Non-pigmented ciliary epithelial cell (primary cell): ENCODE measurements at places on chromosomes 1 and 21.

- DNase-seq, result no peak
Measured at GRCh38 chr1:3444736-3445135, 9.7 kb upstream of the ARHGEF16 start.

DNA sequence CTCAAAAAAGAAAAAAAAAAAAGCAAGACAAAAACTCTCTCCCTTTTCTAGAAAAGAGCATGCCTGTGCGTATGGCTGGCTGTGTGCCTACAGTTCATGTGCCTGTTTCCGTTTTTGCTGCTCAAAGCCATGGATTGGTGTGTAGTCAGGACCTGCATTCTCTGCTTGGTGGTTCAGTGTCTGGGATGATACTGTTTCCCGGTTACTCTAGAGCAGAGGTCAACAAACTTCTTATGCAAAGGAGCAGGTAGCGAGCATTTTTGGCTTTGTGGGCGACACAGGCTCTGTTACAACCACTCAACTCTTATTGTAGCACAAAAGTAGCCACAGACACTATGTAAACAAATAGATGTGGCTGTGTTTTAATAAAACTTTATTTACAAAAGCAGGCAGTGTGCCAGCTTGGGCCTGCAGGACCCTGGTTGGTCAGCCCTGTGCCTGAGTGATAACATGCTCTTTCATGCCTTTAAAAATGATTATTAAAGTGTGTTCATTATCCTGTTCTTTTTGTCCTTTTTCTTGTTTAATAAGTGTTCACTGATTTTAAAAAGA lies 524.2 kb downstream of the KIF26B start:
- DNase-seq, result no peak

- DNase-seq, result no peak
Measured at GRCh38 chr1:116110567-116111523, at the start of gene MAB21L3. Gene MAB21L3, plus strand, starts transcription at chr1:116111399. Its CDS starts 1,217 bp downstream, at chr1:116112616.

DNA sequence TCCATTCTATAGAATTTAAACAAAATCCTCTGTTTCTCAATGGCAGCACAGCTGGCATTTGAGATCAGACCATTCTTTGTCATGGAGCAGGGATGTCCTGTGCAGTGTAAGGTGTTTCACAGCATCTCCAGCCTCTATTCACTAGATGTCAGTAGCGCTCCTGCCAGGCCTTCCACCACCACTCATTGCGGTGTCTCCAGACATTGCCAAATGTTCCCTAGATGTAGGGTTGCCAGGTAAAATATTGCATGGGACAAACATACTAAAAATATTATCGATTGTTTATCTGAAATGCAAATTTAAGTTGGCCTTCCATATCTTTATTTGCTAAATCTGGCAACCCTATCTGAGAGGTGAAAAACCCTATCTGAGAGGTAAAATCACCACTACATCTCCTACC lies 11.7 kb downstream of the ITLN2 start:
- DNase-seq, result no peak

DNA sequence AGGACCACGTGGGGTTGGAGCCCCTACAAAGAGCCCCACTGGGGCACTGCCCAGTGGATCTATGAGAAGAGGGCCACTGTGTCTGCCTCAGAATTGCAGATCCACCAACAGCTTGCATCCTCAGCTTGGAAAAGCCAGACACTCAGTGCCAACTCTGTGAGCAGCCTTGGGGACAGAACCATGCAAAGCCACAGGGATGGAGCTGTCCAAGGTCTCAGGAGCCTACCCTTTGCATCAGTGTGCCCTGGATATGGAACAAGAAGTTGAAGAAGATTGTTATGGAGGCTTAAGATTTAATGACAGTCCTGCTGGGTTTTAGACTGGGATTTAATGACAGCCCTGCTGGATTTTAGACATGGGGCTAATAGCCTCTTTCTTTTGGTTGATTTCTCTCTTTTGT lies 1670.9 kb downstream of the PLA2G4A start:
- DNase-seq, result no peak

GRCh38 chr1:25608488-25609178 lies 8.0 kb upstream of the MAN1C1 start:
- DNase-seq, result peak; percentile 19

- DNase-seq, result no peak
Measured at GRCh38 chr1:180083164-180083563, 71.5 kb upstream of the QSOX1 start.

DNA sequence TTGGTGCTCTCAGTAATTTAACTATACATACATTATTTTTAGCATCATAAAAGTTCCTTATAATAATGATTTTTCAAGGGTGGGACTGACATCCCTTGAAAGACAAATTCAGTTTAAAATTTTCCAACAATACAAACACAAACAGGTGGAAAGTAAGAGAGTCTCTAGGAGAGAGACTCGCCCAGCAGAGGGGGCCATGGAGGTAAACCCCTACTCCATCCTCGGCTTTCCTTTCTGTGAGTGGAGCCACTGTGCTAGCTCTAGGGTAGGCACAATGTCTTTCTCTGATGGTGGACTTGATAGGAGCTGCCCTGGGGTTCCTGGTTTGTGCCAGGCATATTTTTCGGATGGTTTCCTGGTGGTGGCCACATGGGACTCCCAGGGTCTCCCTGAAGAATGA lies 8.3 kb downstream of the CSMD2 start:
- DNase-seq, result no peak

DNA sequence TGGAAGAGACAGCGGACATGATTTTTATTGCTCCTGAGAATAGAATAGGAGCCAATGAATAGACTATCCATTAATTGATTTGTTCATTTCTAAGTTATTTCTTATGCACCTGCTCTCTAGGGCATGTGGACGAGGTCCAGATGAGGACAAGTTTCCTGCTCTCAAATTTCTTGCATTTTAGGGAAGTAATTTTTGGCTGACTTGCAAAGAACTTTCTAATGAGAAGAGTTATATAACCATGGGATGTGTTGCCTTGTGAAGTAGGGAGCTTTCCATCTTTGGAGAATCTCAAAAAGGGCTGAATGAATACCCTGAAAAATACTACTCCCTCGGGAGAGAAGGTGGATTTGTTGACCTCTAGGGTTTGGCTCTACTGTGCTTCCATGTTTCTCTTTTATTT lies 243.0 kb downstream of the KIF26B start:
- DNase-seq, result no peak

DNA sequence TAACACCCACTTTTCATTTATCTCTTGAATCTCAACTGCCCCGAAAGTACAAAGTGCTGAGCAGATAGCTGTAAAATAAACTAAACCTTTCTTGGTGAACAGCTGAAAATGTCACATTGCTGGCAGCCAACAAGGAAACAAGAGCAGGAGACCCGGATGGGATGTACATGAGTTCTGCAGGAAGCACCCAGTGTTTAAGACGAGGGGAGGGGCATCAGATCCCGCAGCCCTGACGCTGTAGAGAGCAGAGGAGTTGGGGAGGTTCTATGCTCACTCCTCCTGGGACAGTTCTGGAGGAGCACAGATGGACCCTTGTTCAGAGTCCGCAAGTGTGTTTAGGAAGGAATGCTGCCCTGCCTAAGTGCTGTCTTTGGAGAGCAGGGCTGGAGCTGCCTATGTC lies 32.0 kb upstream of the EPHA8 start:
- DNase-seq, result no peak

DNA sequence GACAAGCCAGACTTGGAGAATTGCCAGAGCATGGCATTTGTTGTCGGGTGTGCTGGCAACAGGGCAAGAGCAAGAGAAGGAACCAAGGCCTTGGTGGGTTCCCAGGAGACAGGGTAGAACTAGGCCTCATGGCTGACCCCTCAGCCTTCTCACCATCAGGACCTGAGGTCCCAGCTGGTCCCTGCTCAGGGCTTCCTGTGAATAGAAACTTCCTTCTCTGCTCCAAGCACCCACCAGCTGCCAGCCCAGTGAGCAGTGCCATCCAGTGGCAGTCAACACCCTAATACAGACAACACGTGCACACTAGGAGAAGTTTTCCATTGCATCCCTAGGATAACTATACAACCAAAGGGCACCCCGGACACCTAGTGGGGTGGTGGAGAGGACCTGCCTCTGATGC lies 22.8 kb downstream of the S100A6 start:
- DNase-seq, result no peak

GRCh38 chr1:29998686-29999085 lies 724.7 kb downstream of the MATN1 start:
- no peak for DNase-seq

DNA sequence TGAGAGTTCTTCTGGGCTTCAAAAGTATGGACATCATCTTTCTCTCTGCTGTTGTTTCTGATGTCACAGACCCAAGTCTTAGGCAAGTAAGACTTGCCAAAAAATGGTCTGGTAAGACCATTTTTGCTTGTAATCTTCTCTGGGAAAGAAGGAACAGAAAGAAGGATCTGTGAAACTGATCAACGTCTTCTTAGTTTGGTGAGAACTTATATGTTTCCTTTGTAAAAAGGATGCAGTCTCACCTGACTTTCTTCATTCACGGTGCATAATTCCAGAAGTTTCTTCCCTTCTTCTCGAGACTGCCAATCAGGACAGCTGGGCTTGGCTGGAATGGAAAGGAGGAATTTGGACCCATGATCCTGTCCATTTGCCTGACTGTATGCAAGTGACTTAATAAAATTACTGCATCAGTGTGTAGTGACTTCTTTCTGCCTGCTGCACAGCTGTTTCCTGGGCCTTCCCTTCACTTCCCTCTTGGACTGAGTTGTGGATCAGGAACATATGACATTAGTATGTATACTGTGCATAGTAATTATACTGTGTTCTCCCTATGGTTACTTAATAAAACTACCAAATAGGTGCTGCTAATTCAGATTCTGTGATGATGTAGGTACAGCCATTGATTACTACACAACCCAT lies 7.6 kb upstream of the DENND1B start:
- DNase-seq, result no peak

- no peak for DNase-seq
Measured at GRCh38 chr1:88509379-88509778, 174.7 kb upstream of the PKN2 start.
